ENCODE measurements at places on chromosomes 16 and 17.

- DNase-seq, result no peak
These were observed 18.4 kb downstream of the NDUFAF8 start for GRCh38 chr17:81257533-81257932.

GRCh38 chr16:1326946-1327618 lies 6.4 kb upstream of the BAIAP3 start:
- no peak for DNase-seq

- no peak for DNase-seq
These were observed 8.3 kb upstream of the RBFOX3 start for GRCh38 chr17:79619196-79619595.

- no peak for DNase-seq
These were observed 10.8 kb upstream of the NME1 start for GRCh38 chr17:51142597-51142996.

DNA sequence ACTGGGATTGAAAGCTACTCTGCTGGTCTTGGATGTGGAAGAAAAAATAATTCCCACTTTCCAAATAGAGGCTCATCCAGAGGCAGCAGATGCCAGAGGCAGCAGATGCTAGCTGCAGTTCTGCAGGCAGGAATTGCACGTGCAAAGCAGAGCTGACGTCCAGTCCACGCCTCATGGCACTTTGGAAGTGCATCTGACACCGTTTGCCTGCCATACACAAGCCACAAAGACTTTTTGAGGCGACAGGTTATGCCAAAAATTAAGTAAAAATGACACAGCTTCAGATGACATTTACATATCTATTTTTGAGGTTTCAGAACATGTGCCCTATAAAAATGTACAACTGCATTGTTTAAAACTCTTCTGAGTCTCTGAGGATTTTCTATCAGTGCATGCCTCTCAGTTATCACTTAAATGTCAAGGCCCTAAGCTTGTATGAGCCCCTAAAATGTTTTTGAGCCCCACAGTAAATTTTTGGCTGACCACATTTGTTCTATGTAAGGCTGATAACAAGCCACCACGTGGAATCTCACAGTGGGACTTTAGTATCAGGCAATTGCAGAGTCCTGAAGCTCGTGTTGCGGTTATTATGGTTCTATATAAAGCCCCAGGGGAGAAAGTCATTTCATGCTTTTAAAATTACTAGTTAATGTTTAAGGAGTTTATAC lies 239.2 kb downstream of the PRKCA start:
- no peak for DNase-seq

DNA sequence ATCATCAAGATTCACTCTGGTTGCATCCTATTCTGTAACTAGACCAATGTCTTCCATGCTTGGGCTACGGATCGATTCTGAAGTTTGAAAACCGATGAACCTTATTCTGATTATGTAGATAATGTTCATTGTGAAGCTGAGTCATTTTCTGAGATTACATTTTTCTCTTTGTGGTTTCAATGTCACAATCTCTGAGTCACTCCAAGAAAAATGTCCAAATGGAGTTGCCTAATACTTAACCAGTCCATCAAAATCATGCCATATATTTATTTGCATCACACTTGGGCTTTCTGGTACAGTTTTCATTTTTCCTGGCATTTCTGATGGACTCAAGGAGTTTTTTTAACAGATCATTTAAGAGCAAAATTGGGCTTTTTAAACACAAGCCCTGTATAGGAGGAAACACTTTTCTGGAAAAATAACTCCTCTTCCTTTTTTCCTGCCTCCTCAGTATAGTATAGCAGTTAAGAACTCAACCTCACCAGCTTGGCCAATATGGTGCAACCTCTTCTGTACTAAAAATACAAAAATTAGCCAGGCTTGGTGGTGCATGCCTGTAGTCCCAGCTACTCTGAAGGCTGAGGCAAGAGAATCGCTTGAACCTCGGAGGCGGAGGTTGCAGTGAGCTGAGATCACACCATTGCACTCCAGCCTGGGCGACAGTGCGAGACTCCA lies 17.5 kb downstream of the CACNG3 start:
- DNase-seq, result no peak

- no peak for DNase-seq
These were observed 7.2 kb upstream of the MTSS2 start for GRCh38 chr16:70692873-70693671.

DNA sequence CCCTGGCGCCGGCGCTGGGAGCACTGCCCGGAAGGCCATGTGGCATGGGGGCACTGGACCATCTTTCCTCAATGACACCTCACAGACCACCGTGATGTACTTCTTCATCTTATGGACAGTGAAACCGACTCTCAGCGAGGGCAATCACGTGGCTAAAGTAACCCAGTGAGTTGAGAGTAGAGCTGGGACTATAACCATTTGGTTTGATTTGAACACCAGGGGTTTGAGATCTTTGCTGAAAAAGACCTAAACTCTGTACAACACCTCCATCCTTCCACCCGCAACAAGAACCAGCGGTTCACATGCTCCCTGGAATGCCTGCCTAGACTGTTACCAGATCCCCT lies 3.3 kb downstream of the ITGA2B start:
- no peak for DNase-seq

DNA sequence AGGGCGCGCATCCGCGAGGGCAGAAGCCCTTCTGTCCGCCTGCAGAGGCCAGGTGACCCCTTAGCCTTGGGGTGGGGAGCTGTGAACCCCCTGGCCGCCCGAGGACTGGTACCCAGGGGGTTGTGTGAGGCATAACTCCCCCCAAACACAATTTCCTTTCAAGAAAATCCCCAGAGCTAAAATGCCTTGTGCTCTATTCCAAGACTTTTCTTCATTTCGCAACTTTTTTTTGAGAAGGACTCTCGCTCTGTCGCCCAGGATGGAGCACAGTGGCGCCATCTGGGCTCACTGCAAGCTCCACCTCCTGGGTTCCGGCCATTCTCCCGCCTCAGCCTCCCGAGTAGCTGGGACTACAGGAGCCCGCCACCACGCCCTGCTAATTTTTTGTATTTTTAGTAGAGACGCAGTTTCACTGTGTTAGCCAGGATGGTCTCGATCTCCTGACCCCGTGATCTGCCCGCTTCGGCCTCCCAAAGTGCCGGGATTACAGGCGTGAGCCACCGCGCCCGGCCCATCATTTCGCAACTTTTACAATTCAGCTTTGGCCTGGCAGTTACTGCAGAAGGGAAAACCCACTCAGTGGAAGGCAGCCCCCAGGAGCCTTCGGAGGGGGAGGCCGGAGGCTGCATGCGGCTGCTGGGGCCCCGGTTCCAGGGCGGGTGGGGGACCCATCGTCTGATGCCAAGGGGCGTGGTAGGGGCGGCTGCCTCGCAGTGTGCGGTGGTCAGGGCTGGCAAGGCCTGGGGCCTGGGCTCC lies 963 bp upstream of the APRT start:
- DNase-seq, result no peak

- DNase-seq, result no peak
These were observed 391.9 kb upstream of the TNRC6C start for GRCh38 chr17:77566566-77567138.

DNA sequence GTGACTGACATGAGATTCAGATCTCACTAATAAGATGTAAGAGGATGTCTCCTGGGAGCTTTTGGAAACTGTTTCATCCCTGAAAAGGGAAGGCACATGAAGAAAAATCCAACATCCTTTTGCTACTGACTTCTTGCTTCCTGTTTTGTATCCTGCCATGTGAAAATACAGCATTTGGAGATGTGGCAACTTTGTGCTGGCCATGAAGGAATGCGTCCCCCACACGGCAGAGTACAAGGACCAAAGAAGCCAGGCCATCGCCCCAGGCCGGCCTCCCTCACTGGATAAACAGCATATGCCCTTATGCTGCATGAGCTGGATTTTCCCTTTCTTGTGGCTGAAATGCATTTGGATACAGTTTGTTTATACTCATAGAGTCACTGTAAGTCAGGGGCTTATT lies 5.5 kb upstream of the HASPIN start:
- DNase-seq, result no peak

- DNase-seq, result no peak
These were observed 192.4 kb downstream of the RAB11FIP4 start for GRCh38 chr17:31583772-31584356.

DNA sequence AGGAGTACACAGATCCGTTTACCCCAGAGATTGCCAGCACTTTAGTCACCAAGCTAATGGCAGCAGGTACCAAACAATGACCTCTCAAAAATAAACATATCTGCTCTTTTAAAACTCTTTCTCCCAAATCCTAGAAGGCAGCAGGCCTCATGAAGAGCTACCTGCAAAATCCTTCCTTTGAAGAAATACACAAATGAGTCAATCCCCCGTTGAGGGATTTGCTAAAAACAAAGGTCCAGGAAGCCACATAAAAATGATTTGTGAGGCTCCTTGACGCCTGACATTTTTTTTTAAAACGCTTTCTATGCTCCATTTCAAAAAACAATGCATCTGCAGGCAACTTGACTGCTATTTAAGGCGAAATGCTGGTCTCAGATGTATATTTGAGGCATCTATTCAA lies 58.2 kb downstream of the NACA2 start:
- DNase-seq, result no peak

GRCh38 chr17:34451313-34451712 lies 88.3 kb upstream of the CCL1 start:
- DNase-seq, result no peak

DNA sequence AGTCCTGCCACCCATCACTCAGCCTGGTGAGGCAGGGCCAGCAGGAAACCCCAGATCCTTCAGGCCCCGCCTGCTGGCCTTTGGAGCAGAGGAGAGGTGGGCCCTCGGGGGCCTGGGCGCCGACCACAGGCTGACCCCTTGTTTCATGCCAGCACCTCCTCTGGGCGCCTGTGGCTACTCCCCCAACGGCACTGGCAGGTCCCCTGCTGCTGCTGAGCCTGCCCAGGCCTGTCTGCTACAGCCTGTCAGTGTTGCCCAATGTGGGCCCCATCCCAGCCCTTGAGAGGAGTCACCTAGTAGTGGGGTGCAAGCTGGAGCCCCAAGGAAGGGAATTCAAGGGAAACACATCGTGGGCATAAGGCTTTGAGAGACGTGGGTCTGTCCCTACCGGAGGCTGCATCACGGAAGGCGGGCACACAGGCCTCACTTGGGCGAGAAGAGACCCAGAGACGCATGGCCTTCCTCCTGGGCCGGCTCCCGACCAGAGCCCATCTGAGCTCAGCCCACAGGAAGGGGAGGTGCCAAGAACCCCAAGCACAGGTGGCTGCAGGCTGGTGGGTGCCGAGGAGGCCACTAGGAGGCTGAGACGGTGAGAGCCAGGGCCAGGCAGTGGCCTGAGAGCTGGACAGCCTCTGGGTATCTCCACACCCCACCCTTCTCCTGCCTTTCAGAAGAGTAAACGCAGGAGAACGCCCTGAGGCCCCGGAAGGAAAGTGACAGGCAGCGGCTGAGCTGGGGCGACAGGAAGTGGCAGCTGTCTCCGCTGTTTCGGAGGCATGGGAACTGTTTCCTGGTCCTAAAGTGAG lies 8.0 kb upstream of the FASN start:
- DNase-seq, result peak; percentile 25

GRCh38 chr16:26963109-26963508 lies 103.6 kb upstream of the C16orf82 start:
- no peak for DNase-seq

GRCh38 chr17:80663781-80664206 lies 119.2 kb downstream of the RPTOR start:
- no peak for DNase-seq

DNA sequence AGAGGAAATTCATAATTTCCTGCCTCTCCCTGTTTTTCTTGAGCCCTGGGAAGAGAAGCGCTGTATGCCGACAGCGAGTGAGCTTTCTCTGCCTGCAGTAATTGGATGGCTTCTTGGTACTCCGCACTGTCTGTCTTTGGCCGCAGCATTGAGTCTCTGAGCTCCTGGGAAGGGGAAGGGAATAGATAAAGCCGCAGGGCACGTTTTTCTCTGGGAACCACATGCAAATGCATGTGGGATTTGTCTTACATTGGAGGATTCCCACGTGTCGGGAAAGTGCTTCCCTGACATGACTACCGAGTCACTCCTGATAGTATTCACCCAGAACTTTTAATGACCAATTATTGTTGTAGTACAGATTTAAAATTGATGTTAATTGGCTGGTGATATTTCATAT lies 385.9 kb downstream of the CPPED1 start:
- no peak for DNase-seq

Measured in stimulated activated CD8-positive, alpha-beta memory T cell treated with anti-CD3 and anti-CD28 coated beads, Interleukin-15, amount 100 ng/mL, for 24 hours (primary cell).